ENCODE measurements at places on chromosomes 12 and 14.

DNA sequence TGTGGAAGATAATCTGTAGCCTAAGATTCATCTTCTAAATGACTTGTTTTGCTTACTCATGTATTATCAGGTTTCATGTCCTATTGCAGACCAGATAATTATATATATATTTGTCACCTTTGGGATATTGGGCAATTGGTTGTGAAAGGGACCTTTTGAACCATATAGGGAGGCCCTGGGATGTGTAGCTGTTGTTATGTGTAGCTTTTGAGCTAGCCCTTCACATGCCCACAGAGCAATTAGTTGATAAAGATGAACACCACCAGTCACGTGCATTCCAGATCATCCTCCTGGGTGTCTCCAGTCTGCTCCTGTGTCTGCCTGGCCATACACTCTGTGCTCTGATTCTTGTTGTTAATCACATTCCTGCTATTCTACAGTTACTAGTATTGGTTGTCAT is 431.2 kb upstream of the FBXO33 start:
- no peak for DNase-seq

GRCh38 chr12:23830210-23830609 is 119.3 kb downstream of the SOX5 start:
- DNase-seq, result no peak

DNA sequence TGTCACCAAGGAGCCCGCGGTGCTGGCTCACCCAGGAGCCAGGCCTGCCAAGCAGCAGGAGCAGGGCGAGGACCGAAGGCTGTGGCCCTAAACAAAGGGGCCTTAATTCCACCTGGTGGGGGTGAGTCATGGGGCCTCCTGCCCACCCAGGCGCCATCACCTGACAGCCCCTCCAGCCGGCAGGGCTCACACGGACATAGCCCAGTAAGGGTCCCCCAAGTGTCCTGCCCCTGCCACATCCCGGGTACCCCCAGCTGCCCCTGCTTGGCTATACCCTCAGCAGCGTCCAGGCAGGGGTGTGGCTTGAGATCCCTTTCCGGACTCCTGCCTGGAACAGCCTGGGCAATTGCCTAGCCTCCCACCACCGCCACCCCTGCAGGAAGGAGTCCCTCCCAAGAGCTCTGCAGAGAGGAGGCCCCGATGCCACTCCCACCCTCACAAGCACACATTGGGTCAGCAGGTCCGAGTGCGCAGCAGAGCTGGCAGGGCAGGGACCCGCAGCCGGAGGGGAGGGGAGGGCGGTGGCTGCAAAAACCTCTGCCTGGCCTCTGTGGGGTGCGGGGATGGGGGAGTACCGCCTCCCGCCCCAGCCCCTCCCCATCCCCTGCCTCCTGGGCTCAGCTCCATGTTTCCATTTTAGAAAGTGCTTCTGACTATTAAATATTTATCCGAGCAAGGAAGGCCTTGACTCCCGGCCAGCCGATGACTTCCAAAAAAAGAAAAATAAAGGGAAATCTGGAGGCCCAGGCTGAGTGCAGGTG is 4.6 kb downstream of the AHNAK2 start:
- no peak for DNase-seq

GRCh38 chr12:94740601-94741362 is 90.4 kb upstream of the TMCC3 start:
- DNase-seq, result no peak

DNA sequence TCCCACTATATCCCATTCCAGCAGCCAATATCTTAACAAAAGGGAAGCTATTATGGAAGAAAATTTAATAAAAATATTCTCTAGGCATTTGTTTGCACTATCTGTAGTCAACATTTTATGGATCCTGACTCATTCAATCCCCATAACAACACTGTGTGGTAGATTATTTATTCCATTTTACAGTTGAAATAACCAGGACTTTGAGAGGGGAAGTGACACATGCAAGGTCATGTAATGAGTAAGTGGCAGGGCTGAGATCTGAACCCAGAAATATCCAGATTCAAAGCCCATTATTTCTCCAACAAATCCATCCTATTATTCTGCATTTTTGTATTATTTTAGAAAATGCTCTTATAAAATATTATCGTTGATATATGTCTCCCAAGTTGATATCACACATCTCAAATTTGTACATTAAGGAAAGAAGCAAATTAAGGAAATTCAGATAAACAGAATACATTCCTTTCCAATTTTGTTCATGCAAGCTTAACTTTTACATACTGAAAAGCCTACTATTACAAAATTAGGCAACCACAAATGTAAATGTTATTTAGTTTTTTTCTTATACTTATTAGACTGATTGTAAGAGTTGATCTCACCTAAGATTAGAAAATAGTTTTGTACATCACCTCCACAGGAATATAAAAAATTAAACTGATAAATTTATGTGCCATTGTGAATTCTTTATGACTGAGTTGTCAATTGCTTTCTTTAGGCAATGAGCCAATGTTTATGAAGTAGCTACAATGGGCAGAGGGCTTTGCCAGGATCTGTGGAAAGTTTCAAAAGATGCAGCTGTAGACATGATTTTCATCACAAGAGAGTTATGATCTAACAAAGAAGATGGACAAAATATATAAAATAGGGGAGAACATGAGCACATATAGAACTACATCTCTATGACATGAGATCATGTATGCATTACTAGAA is 55.1 kb upstream of the E2F7 start:
- no peak for DNase-seq
